ENCODE measurements at places on chromosomes 5 and 9.
A peak's percentile ranks its signal among the peaks of the same experiment; 100 is the strongest.

DNA sequence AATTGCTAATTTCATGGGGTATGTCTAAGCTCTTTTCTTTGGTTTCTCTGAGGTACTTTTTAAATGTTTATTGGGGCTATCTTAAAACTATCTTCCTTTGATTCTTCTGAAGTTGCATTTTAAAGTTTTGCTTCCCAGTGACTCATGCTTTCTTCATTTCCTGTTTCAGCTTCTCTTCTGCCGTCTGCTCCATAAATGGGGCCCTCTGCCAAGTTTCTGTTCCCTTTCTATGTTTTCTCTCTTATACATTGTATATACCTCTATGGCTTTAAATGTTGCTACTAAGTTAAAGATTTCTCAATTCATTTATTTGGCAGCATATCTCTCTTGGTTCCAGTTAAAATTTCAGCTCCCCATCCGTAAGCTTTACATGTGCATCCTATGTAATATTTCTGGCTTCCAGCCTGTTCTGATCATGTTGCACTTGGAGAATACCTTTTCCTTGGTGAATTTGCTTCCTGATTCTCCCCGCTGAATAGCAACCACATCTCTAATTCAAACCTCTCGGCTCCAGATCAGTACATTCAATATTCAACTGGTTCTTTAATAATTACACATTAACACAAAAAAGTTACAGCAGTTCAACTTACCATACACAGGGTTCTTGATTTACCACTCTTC is 125.3 kb downstream of the ST8SIA4 start:
- DNase-seq, result peak; percentile 45

GRCh38 chr9:68933434-68934328 is 80.2 kb downstream of the PRKACG start:
- no peak for DNase-seq

- no peak for DNase-seq
Measured at GRCh38 chr9:137074657-137075274, 2.6 kb upstream of the UAP1L1 start.

DNA sequence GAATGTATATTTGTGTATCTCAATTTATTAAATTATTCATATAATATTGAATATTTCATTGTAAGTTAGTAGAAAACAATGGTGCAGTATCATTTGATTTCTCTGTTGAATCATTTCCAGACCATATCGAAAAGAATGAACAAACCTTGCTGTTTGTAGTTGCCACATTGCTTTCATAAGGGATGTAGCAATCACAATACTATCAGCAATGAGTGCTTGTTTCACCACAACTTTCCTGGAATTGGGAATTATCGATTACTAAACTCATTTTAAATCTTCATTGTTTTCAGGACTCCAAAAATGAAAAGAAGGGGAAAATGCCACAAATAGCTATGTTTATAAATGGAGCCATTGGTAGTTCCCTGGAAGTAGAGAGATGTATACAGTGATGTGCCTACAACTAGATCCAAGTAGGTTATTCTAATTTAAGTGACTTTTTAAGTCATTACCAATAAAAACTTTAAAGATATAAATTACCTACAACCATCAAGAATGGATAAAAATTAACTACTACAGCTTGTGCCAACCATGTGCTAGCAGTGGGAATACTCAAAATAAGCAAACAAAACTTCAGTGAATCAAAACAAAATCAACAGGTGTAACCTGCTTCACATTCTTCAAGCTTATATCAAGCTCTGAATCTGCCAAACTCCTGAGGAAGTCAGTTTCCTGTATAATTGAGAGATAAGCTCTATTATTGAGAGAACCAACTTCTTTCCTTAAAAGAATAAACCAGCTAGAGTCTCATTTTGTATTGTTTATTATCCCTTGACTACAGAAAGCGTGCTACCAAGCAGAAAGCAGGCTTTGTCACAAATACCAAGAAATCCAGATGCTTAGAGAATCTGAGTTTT is 358.6 kb downstream of the ADGRV1 start:
- no peak for DNase-seq

- no peak for DNase-seq
Measured at GRCh38 chr5:140690376-140690932, 716 bp downstream of the HARS1 start.

Data from globus pallidus (tissue), 1 donor.